A549 treated with CpdA at 1 μM for 4 hours (cell line): ENCODE measurements at places on chromosomes 1 and 21. TPM values are rescaled to one million over a fixed set of nuclear protein-coding genes. Genes with fewer than 3 reads are reported as not detected.

The PRAMEF18 gene
- total RNA-seq: not detected in 5 replicates

The CYP2J2 gene
- total RNA-seq: 0.05 to 0.09 TPM in 2 of 5 replicates, not detected in the others

The LDLRAD1 gene
- not detected in 5 replicates for total RNA-seq

The AMY1B gene
- not detected in 5 replicates for total RNA-seq

The KRTAP22-1 gene
- total RNA-seq: not detected in 5 replicates

The BEND5 gene
- not detected in 5 replicates for total RNA-seq

The SASS6 gene
- total RNA-seq: 3.9 to 4.5 TPM (median 4.3 TPM) in 5 replicates

The SCAF4 gene
- 17.5 to 20.6 TPM (median 19.1 TPM) in 5 replicates for total RNA-seq
